ENCODE measurements at places on chromosomes 7 and 10.
A peak's percentile ranks its signal among the peaks of the same experiment; 100 is the strongest.

DNA sequence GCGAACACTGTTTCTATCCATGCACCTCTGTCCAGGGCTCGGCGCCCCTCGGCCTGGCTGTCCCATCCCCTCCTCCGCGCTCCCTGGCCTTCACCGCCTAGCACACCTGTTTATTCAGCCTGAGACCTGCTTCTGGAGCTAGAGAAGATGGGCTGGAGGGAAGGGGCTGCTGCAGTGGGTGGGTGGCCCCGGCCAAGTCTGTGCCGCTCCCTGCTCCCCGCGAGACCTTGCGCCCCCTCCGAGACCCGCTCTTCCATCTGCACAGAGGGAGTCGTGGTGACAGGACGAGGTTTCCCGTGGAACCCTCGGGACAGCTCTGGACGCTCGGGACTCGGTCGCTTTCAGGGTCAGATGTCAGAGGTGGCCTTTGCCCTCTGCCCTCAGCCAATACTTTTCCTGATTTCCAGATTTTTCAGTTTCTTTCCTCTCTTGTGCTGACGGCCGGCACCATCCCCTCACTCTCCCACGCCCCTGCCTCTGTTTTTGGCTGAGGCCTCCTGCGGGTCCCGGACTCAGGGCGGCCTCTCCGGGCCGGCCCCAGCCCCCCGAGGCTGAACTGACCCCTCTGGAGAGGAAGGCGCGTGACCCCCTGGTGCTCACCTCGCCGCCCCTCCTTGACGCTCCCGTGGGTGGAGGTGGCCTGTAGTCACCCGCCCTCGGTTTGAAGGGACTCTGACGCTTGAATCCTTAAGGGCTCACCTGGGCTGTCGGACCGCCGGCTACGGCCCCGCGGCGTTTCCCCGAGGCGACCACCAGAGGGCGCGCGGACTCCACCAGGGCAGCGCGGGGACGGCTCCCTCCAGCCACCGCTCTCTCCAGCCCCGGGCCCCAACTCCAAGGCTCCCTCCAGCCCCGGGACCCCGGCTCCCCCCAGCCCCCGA, 15.6 kb downstream of the SHH start:
- peak; percentile 72 for DNase-seq

DNA sequence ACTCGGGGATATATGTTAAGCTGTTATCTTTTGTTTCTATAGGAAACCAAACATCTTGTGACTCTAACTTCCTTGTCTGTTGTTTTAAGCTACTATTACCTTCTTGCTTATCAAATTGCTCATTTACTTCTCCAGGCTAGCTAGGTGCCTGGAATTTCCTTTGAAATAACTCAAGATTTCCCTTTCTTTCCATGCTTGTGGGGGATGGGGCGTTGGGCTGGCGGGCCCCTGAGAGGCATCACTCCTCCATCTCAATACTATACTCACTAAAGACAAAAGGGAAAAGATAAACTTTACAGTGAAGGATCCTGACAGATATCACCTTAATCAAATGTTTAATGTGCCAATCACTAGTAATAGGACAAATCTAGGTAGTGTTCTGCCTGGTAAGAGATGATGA, 34.7 kb upstream of the MYO3A start:
- DNase-seq = no peak

DNA sequence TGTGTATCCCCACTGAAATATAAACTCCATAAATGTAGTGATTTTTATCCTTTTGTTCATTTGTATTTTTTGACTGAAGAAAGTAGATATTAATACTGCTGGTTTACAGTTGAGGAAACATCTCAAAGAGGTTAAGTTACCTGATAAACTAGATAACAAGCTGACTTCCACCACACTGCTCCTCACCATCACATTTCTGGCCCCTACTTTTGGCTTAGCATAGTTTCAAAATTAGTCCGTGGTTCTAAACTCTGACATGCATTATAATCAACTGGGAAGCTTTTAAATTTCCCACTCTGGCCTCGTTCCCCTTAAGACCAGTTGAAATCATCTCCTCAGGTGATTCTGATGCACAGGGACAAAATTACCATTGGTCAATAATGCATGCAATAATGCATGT, 43.5 kb downstream of the ANKIB1 start:
- DNase-seq = no peak

DNA sequence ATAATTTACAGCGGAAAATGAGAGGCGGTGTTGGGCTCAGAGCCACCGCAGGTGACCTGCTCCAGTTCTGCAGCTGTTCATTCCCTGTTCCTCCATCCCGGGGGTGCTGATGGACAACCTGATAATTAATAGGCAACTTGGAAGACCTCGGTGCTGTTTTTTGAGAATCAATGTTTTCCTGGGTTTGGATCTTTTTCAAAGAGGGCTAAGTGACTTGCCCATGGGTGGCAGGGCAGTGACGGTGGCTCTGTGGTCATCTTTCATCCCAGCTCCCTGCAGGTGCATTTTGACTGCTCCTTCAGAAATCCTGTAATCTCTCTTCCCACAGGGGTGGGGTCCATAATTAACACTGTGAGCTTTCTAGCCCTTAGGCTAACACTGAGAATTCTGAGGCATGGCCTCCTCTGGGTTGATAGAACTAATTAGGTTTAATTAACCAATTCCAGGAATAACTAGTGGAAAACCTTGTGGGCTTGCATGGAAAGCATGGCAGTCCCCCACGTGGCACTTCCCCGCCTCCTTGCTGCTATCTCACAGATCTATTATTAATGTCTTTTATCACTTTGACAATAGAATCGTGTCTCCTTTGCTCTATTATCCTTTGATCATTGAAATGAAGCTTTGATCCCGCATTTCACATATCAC, 217.9 kb downstream of the GLRX3 start:
- DNase-seq = no peak

GRCh38 chr7:95578299-95578855, 17.9 kb downstream of the PDK4 start:
- DNase-seq = no peak

DNA sequence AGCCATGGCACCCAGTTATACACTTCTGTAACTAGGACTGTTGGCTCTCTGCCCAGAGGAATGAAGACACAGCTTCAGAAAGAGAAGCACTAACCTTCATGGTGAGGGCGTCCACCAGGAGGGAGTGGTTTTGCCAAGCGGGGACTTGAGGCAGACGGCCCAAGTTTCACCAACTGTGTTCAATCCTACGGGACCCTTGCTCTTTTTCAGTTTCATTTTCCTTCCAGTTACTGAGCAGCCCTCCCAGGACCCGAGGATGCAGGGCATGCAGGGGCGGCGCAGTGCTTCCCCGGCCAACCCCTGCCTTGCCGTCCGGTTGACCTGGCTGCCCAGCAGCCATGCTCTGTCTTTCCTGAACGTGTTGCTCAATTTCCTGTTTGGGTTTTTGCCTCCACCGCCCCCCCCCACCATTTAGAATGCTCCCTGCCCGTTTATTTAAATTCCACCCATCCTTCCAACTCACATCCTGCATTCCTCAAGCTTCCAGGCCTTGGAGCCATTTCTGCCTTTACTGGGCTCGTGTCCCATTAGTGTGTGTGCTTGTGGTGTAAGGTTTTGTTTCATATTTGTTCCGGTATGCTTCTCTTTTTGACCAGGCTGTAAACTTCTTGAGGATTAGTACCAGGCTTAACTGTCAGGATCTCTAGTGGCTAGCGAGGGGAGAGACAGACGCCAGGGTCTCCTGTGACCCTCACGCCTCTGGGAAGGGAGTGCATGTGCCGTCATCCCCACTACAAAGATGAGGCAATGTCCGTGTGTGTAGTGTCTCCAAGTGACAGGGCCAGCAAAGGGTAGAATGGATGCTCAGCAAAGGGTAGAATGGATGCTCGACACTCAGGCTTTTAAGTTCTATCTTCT, 31.6 kb downstream of the IL15RA start:
- DNase-seq = peak; percentile 39

- DNase-seq = no peak
Measured at GRCh38 chr7:97772045-97772901, 40.4 kb downstream of the TAC1 start.

DNA sequence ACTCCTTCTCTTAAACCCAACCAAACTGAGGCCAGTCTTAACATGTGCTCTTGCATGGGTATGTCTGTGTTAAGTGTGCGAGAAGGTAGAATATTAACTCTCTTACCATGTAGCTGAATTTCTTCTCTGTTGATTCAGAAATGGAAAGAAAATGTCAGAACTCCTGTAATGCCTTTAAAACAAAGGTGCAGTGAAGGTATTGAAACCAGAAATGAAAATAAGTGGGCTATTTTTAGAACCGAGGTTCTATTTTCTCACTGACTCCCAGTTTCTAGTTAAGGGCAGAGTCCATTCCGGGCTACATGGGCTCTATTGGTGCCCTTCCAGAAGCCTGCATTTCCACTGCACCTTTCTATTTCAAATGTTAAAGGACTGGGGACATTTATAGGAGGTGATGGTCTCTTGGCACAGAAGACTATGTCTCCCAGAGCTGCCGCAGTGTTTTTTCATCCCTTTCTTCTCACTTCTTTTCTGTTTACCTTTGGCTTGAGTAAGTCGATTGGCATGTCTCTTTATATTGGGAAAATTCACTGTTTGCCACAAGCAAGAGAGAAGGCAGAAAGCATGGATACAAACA, 174.9 kb downstream of the LRMDA start:
- no peak for DNase-seq

DNA sequence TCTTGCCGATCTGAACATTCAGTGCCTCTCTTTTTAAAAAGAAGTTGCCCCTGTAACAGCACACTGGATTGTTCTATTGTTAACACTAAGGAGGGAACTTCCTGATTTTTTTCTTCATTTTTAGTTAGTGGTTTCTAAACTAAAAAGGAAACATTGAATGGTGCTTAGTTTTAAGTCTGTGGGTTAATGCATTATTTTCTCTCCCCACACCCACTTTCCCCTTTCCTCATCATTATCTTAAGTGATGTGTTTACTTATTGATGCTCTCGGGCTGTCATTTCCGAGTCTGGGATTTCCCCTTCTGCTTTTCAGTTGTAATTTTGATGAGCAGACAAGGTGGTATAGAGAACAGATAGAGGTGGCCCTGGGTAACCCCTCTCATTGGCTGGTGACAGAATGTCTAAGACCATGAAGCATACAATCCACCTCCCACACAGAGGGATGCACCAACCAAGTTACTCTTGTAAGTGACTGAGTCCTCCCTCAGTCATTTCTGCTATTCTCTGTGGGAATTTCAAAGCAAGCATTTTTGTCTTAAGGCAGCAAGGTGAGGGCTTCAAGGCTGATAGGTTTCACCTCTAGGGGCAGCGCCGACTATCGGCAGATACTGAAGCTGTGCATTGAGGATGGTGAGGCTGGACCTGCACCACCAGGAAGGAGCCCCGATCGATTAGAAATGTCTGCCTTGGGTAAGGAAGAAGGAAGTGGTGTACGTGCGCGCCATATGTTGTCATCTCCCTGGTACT, 49.5 kb downstream of the CHN2 start:
- DNase-seq = no peak

DNA sequence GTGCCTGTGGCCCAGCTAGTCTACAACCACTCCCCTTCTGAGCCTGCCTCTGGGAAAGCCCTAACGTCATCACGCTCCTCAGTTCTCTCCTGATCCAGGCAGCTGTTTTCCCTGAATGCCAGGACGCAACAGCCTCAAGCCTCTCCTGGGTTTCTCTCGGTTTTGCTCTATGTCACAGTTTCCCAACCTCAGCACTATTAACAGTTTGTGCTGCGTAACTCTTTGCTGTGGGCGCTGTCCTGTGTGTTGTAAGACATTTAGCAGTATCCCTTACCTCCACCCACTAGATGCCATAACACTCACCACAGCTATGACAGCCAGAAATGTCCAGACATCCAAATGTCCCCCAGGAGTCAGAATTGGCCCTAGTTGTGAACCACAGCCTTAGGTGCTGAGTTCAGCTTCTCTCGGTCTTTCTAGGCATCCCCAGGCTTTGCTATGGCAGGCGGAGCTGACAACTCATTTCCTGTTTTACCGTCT, 226.3 kb upstream of the NPVF start:
- no peak for DNase-seq

GRCh38 chr7:123154231-123154860, 45.4 kb downstream of the SLC13A1 start:
- peak; percentile 78 for DNase-seq

- DNase-seq = peak; percentile 23
Measured at GRCh38 chr10:96643920-96644319, 57.1 kb upstream of the TM9SF3 start.

- peak; percentile 17 for DNase-seq
Measured at GRCh38 chr7:138645284-138645683, 55.9 kb downstream of the SVOPL start.

DNA sequence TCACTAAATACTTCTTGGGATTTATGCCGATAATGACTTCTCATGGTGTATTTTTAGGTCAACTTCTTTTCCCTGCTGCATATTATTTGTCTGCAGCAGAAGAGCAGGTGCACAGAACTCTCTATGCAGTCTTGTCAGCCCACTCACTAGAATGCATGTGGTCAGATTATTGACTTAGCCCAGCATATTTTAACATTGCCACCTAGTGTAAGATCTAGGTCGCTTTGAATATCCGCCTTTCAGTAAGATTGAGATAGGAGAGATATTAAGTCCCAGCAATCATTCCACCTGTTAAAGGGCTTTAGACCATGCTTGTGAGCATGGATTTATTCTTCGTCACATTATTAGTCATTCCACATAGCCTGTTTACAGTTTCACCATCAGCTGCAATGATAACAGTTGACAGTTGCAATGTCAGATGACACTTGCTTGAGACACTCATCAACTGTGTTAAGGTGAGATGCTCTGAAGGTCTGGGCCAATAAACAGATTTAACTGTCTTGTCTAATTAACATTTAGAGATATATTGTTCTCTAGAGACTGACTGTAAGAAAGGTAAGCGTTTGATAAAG, 491.7 kb downstream of the ARL4A start:
- peak; percentile 57 for DNase-seq

GRCh38 chr7:106768324-106768751, 96.7 kb upstream of the PIK3CG start:
- DNase-seq = no peak

DNA sequence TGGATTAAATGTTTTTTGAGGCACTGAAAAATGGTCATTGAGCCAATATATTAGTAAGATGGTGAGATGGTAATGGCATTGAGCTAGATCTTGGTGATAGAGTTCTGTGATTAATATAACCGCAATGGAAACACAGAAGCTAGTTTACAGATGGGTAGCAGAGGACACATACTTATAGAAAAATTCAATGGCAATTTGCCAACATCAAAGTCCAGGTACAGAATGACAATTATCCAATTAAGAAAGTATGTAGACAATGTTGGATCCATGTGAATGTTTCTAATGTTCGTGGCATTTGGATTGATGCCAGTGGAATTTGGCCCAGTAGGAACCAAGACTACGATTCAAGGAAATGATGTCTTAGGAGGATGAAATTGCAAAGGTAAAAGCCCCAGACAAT, 187.8 kb downstream of the GNAT3 start:
- no peak for DNase-seq

DNA sequence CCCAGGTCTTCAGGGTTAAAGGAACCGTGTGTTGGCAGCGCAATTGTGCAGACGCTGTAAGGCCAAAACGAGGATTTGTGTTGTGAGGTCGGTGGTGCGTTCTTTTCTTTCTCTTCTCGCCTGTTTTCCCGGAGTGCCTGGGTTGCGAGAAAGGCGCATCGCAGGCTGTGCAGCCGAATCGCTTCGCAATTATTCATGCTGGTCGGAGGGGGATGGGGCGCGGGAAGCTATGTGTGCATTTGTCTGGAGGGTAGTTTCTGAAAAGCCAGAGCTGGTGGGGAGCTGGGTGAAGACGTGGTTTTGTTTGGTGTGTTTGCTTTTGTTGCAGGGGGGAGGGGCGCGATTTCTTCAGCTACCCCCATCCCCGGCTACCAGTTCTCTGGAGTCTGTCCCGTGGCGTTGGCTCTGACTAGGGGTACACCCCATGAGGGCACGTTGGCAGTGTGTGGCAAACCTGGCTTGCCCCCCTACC, 2.1 kb downstream of the MXI1 start:
- DNase-seq = peak; percentile 84
